SK-MEL-5 (cell line): ENCODE measurements at places on chromosomes 5 and 9.

DNA sequence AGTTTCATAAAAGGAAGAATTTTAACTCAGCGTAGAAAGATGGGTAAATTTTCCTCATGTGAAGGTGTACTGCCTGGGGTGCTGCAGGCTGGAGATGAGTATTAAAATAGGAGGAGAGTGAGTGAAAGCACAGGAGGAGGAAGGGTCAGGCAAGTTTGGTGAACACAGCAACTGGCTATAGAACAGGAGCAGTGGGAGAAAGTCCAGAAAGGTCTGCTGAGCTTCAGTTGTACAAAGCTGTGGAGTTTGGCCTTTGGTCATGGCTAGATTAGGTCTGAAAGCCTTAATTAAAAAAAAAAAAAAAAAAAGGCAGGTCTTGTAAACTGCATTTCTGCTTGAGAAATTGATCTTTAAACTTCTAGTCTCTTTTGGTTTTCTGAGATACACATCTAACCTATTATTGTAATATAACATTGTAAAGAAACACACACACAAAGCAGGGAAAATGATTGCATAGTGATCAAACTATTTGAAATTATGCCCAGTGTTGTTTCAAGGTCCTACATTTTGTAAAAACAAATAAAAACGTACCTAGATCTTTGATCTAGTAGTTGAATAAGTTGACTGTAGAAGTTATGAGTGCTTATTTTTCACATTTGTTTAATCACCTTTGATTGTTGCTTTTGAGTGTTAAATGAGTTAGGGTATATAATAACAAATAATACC is 43.6 kb downstream of the MAP3K1 start:
- DNase-seq: no peak

- DNase-seq: no peak
Measured at GRCh38 chr9:113721856-113722255, 154.3 kb upstream of the ZNF618 start.

DNA sequence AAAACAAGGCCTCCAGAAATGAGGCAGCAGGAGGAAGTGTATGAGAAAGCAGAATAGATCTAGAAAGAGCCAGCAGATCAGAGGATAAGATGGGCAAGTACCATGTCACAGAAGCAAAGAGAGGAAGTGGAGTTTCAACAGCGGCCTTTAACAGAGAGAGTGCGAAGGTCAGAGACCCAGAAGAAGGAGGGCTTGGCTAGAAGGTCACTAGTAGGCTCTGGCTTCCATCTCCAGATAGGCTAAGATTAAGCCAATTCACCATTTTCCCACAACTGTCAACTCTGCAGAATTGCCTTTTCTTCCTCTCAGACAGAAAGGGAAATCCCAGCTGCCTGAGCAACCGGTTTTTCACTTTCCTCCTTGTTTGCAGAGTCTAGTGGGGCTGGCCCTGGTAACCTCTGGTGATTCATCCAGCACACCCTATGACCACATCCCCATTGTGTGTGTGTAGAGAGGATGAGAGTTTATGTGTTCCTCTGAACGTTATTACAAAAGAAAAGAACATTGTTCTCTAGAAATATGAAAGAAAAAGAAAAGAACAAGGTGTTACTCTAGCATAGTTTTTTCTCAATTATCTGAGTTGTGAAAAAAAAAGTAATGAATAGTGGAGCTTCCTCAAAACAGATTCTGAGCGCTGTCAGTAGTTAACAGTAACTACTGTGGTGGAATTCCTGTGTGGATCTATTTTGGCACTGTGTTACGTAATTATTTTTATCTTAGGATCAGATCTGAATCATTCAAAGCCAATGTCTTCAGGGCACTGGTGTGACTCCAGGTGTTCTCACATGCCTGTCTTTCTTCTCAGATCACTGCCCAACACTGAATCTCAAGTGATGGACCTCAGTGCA is 220.4 kb downstream of the ARRDC3 start:
- DNase-seq: peak; percentile 84

DNA sequence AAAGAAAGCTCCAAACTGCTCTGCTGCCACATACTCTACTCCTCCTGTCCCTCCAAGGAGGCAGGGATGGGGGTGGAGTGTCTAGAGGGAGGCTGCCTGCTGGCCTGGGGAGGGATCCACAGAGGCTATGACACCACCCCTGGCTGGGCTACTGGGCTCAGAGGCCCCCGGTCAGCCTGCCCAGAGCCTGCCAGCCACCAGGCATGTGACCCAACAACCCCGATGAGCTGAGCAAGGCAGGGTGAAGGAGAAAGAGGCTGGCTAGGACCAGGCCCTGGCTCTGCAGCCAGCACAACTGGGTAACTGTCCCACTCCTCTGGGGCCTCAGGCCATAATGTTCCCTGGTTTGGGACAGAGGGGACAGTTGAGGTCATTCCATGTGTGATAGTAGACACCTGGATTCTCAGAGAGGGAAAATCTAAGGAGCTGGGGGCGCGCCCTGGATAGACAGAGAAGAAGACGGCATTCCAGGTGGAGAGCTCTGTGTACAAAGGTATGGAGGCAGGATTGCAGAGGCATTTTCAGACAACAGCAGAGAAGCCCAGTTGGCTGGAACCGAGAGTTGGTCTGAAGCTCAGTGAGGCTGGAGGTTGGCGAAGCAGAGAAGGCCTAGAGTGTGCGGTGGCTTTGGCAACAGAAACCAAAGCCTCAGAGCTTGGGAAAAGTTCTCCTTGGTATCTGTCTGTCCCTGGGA is 33.8 kb upstream of the IL17B start:
- no peak for DNase-seq

DNA sequence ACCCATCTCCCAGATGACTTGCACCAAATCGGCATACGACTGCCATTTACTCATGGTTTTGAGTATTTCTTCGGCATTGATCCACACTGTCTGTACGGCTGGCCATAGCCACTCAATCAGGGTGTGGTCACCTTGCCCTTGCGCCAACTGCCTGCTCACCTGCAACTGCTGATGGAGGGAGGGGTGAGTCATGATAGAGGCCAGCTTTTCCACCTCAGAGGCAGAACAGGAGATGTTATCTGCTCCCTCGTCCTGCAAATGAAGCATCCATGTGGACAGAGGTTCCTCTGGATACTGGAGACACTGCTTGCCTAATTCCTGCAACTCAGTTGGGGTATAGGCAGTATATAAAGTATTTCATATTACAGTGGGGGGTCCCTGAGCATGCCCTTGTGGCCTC is 85.6 kb upstream of the ATP10B start:
- no peak for DNase-seq

- DNase-seq: no peak
Measured at GRCh38 chr9:114327749-114328148, 1.9 kb upstream of the ORM2 start.

DNA sequence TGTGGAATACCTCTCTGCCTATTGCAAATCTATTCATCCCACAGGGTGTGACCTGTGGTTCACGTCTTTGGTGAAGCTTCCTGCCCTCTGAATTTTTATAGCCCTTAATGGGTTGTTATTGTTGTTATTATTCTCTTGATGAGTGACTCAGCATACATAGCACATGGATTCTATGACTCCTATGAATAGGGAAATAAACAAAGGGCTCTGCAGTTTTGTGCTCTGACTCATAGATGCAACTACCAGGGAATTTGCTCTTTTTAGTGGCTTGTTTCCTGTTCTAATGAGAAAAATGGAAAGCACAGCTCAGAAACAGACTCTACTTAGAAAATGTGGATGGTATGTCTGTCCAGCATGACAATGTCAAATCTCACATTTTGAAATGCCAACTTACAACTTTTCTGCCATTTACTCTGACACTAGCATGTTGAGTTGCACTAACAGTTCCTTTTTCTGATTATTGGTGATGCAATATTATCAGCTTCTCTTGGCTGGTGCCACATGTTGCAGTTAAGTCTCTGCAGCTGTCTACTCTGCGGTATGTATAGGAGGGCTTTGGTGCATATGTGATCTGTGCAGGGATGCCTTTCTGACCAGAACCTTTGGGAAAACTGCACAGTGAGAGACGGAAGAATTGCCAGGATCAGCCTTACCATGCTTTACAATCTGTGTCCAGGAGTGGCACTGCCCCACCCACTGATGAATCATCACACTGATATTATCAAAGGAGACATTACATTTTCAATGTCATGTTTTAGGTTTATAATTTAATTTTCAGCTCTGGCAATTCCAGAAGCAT is 996.4 kb upstream of the WWC1 start:
- peak; percentile 86 for DNase-seq

GRCh38 chr5:60287174-60287771 is 393.7 kb upstream of the PDE4D start:
- DNase-seq: peak; percentile 94

DNA sequence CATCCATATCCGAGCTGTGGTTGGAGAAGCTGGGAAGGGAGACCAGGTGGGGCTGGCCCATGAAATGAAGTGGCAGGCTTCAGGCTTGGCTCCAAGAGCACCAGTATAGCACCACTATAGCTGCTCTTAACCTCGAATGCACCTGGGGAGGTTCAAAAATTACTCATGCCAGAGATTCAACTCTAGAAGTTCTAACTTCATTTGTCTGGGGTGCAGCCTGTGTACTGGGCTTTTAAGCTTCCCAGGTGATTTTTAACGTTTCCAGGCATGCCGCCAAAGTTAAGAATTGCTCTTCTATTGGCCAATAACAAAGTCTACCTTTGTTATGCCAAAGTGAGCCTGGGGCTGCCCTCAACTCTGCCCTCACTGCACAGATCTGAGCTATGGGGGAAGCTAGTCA is 458 bp downstream of the PRSS3 start:
- DNase-seq: no peak

- DNase-seq: no peak
Measured at GRCh38 chr9:134723037-134723436, 81.4 kb downstream of the COL5A1 start.

GRCh38 chr9:109012876-109013678 is at the start of gene CTNNAL1:
TSS of gene CTNNAL1 (minus strand) at chr9:109013499. CDS start at chr9:109013442, 57 bp downstream.
- peak; percentile 89 for DNase-seq

- no peak for DNase-seq
Measured at GRCh38 chr5:62155988-62156387, 150.0 kb upstream of the KIF2A start.

GRCh38 chr5:31346896-31347551 is 153.5 kb downstream of the CDH6 start:
- peak; percentile 32 for DNase-seq

DNA sequence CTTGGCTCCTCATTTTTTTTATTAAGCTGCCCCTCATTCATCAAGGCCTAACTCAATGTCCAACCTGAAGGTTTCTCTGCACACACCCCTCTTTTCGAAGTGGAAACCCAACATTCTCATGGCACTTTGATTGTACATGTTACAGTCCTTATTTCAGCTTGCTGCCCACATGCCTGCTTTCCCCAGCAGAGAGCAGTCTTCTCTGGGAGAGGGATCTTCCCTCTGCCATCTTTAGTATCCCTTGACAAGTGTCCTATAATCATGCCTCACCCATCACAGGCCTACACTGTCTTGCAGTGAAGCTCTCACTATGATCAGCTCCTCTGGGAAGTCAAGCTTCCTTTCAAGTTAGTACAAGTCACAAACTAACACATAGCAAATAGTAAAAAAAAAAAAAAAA is 175.1 kb downstream of the ACER2 start:
- DNase-seq: peak; percentile 23

GRCh38 chr5:39040875-39041274 is 33.3 kb downstream of the RICTOR start:
- DNase-seq: no peak

- DNase-seq: no peak
Measured at GRCh38 chr5:68748101-68748500, 345.7 kb upstream of the SLC30A5 start.

DNA sequence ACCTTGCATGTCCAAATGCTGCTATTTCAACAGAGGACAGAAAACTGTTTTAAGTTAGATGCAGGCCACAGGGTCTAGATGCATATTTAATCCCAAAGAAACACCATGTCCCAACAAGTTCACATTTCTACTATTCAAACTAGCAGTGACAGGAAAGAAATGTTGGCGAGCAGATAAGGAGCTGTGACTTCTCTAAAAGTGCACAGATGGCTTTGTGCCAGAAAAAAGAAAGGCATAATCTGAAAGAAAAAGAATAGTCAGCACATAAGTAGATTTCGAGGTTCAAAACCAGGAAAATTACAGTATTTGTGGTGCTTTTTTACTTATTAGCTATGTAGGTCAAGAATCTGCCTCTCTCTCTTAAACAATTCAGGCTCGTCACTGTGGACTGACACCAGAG is 178.3 kb downstream of the DNAH5 start:
- no peak for DNase-seq

GRCh38 chr9:95341293-95341962 is 23.9 kb upstream of the FANCC start:
- peak; percentile 63 for DNase-seq

GRCh38 chr9:85662573-85662972 is 79.2 kb downstream of the AGTPBP1 start:
- no peak for DNase-seq

DNA sequence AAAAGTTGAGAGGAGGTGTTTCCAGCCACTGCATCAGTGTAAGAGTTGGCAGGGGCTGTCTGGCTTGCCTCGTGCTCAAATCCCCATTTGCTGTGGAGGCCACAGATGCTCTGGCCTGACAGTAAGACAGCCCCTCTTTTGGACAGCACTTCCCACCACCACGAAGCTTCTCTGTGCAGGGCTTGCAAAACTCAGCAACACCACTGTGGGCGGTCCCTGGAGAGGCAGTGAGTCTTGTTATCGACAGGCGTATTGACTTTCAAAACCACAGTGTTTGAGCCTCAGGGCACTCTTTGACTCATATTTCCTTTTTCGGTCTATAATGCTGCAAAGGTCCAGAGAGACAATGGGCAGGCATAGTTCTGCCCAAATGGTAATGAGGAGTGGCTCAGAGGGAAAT is 539.5 kb downstream of the EBF1 start:
- peak; percentile 60 for DNase-seq

GRCh38 chr9:6782981-6783380 is 25.2 kb downstream of the KDM4C start:
- DNase-seq: peak; percentile 37

DNA sequence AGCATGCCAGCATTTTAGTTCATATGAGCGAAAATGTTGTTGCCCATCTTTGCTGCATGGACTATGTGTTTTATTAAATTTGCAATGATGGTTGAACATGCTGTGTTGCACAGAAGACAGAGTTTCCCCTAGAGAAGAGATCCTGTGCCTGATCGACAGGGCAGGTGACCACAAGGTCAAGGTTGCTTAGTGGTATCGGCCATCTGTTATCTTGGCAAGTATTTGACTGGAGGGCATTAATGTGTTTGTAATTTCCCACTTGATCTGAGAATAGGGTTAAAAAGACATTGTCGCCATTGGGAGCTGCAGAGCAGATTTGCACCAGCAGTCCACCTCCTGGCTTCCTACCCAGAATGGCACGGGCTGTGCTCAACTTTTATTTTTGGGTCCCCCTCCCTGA is 1523.6 kb upstream of the WWC1 start:
- DNase-seq: no peak

DNA sequence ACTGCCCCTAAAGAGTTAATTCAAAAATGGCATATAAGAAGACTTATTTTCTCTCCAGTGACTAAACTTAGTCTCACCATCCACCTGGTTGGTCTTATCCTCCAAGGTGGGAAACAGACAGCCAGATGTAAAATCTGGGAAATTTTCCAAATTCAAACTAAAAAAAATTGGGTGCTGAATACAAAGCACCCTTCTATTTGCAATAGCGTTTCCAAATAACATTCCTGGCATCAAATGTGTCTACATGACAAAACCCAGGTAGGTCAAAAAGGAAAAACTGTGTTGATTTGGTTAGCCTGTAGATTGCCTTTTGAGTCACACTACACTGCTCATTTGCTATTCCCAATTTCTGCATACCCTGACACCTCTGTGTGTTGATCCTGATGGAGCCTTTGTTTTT is 252.2 kb downstream of the NR2F1-AS1 start:
- no peak for DNase-seq
